ENCODE measurements at places on chromosomes 11 and 22. TPM values are rescaled to one million over a fixed set of nuclear protein-coding genes. Genes with fewer than 3 reads are reported as not detected.
A peak's percentile ranks its signal among the peaks of the same experiment; 100 is the strongest.

GRCh38 chr22:37112084-37112728 lies 2.7 kb upstream of the TMPRSS6 start:
- no peak overlapping the region for H3K4me3 ChIP-seq
- no peaks in the 10 kb centered on the region for H3K4me1 ChIP-seq
- no peak for DNase-seq
- H3K36me3 ChIP-seq: no peaks in the 10 kb centered on the region
- peaks cover 61% of the 10 kb centered on the region for H3K27me3 ChIP-seq

ESAM gene
- 29.7 TPM for total RNA-seq

GRCh38 chr11:80960381-80961029 lies 1519.7 kb upstream of the TENM4 start:
- H3K36me3 ChIP-seq: no peaks in the 10 kb centered on the region
- H3K27ac ChIP-seq: no peak overlapping the region
- no peaks in the 10 kb centered on the region for H3K4me1 ChIP-seq
- H3K27me3 ChIP-seq: no peaks in the 10 kb centered on the region

GRCh38 chr11:97657852-97658251 lies 1268.0 kb downstream of the JRKL start:
- no peaks in the 10 kb centered on the region for H3K36me3 ChIP-seq
- H3K4me3 ChIP-seq: no peak overlapping the region
- no peaks in the 10 kb centered on the region for H3K4me1 ChIP-seq
- no peak for DNase-seq

GRCh38 chr11:111137846-111138245 lies 107.7 kb upstream of the POU2AF2 start:
- no peak overlapping the region for H3K27ac ChIP-seq
- no peak overlapping the region for H3K4me3 ChIP-seq
- no peaks in the 10 kb centered on the region for H3K27me3 ChIP-seq
- no peaks in the 10 kb centered on the region for H3K36me3 ChIP-seq
- DNase-seq: no peak

GRCh38 chr22:41776381-41776780 lies 24.1 kb upstream of the CCDC134 start:
- H3K27me3 ChIP-seq: no peaks in the 10 kb centered on the region
- H3K4me1 ChIP-seq: no peaks in the 10 kb centered on the region
- no peak overlapping the region for H3K4me3 ChIP-seq

DNA sequence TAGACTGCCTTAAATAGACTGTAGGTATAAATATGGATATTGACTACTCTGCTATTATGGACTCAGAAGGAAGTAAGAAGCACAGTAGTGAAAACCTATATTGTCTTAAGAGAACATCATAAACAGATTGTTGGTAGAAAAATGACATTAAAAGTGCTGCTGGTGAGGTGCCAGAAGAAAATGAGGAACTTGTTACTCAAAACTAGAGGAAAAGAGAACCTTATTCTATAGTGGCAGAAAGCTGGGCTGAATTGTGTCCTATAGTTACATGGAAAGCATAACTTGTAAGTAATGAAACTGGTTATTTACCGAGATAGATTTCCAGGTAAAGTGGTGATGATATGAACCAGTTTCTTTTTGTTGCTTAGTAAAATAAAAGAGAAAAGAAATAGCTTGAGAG lies 109.7 kb upstream of the CTSC start:
- H3K27ac ChIP-seq: no peak overlapping the region
- no peak for DNase-seq
- H3K4me3 ChIP-seq: no peak overlapping the region
- no peaks in the 10 kb centered on the region for H3K4me1 ChIP-seq

- peaks cover 13% of the 10 kb centered on the region for H3K4me1 ChIP-seq
- DNase-seq: no peak
- no peak overlapping the region for H3K27ac ChIP-seq
- H3K27me3 ChIP-seq: no peaks in the 10 kb centered on the region
- H3K4me3 ChIP-seq: no peak overlapping the region
These were observed 761.2 kb downstream of the DLG2 start for GRCh38 chr11:84865791-84866535.

DNA sequence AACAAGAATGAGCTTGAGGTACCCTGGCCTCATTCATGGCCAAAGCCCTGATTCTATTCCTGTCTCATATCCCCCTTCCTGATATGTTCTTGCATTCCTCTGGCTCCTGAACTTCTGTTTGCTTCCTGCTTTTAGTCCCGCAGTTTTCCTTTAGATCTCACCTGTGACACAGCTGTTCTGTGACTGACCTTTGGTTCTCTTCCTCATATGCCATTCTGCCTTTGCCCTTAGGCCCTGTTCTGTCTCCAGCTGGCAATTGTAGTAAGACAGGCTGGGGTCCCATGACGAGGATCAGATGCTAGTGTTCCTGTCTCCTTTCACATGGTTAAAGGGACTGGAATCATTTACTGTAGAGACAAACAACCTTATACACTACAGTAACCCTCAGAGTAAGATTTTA lies 59.0 kb upstream of the PDE3B start:
- no peaks in the 10 kb centered on the region for H3K36me3 ChIP-seq
- H3K4me1 ChIP-seq: no peaks in the 10 kb centered on the region
- no peak overlapping the region for H3K4me3 ChIP-seq

TEX12 gene
- total RNA-seq: 0.48 TPM

OR10A2 gene
- total RNA-seq: not detected

DNA sequence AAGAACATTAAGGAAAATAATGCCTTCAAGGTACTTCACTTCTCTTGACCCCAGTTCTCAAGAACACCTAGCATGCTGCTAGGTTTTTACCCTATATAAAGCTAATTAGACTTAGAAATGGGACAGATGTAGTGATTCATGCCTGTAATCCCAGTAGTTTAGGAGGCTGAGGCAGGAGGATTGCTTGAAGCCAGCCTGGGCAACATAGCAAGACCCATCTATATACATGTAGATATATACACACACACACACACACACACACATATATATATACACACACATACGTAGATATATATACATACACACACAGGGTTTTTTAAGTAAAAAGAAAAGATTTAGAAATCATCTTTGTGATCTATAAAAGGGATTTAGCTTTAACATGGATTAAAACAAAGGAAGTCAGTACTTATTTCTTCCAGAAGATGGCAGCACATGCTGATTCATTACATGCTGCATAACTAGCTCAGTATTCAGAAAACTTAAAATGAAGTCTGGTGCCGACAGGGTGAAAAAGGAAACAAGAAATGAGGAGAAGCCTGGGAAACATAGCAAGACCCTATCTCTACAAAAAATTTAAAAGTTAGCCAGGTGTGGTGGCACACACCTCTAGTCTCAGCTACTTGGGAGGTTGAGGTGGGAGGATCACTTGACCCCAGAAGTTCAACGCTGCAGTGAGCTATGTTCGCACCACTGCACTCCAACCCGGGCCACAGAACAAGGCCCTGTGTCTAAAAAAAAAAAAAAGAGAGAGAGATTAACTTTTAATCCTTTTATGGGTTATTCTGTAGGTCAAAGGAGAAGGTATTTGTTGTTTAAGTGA lies 28.5 kb upstream of the RBX1 start:
- no peak overlapping the region for H3K4me3 ChIP-seq
- no peaks in the 10 kb centered on the region for H3K27me3 ChIP-seq
- no peak for DNase-seq
- H3K27ac ChIP-seq: no peak overlapping the region
- H3K4me1 ChIP-seq: no peaks in the 10 kb centered on the region
- H3K36me3 ChIP-seq: peaks cover 81% of the 10 kb centered on the region

BIK gene
- total RNA-seq: not detected

DNA sequence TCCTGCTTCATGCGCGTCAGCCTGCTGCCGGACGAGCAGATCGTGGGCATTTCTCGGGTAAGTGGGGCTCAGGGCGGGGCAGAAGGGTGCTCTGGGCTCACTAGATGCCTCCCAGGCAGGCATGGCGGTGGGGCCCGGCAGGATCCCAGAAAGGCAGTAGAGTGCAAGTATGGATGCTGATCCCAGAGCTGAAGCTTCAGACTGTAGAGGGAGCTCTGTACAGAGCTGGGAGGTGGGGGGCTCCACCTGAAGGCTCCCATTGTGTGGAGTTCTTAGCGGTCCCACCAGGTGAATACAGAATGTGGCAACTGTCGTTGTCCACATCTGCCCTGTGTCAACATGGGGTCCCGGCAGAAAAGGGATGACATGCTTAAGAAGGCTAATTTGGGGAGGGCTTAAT lies 16.5 kb upstream of the RHOD start:
- DNase-seq: no peak
- no peaks in the 10 kb centered on the region for H3K36me3 ChIP-seq
- H3K4me3 ChIP-seq: no peak overlapping the region
- no peaks in the 10 kb centered on the region for H3K4me1 ChIP-seq
- H3K27me3 ChIP-seq: no peaks in the 10 kb centered on the region

C11orf16 gene
- total RNA-seq: not detected

DNA sequence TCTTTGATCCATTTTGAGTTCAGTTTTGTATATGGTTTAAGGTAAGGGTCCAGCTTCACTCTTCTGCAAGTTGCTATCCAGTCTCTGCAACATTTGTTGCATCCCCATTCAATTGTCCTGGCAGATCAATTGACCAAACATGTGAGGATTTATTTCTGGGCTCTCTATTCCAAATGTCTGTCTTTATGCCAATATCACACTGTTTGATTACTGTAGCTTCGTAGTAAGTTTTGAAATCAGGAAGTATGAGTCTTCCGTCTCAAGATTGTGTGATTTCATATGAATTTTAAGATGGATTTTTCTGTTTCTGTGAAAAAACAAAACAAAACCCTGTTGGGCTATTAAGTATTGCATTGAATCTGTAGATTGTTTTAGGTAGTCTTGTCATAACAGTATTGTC lies 17.0 kb downstream of the APLP2 start:
- no peaks in the 10 kb centered on the region for H3K36me3 ChIP-seq
- H3K27ac ChIP-seq: no peak overlapping the region

SCGB1A1 gene
- total RNA-seq: not detected

ASPHD2 gene
- total RNA-seq: 0.24 TPM

- H3K27ac ChIP-seq: no peak overlapping the region
- peak; percentile 46 for DNase-seq
- peaks cover 5% of the 10 kb centered on the region for H3K4me1 ChIP-seq
- H3K4me3 ChIP-seq: no peak overlapping the region
These were observed 9.7 kb downstream of the TSPAN32 start for GRCh38 chr11:2311353-2312133.

DNA sequence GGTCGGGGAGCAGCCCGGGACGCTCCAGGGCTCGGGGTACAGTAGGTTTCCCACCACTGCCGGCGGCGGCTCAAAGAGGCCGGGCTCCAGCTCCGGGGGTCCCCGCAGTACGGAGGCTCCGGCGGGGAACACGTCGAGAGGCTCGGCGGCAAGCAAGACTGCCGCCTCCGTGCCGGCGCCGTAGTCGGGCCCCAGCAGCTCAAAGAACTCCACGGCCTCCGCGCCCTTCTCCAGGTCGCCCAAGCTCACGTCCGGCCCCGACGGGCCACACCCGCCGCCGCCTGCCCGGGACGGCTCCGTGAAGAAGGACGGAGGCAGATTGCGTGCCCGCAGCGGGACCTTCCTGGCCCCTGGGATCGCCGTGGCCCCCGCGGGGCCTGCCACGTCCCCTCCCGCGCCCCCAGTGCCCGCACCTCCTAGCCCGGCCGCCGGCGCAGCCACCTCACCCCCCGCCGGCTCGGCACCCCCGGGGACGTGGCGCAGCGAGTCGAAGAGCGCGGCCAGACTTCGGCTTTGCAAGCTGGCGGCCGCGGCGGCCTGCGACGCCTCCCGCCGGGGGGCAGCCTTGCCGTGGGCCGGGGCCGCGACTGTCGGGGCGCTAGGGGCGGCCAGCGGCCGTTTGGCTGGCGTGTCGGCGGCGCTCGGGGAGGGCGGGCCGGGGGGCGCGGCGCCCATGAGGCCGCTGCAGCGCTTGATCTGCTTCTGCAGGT lies 775 bp downstream of the FAM181B start:
- peaks cover 44% of the 10 kb centered on the region for H3K27me3 ChIP-seq
- no peaks in the 10 kb centered on the region for H3K36me3 ChIP-seq
- DNase-seq: peak; percentile 45
- no peaks in the 10 kb centered on the region for H3K4me1 ChIP-seq
- peak overlapping the region; percentile 56 for H3K4me3 ChIP-seq
- H3K27ac ChIP-seq: no peak overlapping the region

GRCh38 chr11:46604796-46605195 lies 11.0 kb upstream of the AMBRA1 start:
- peaks cover 7% of the 10 kb centered on the region for H3K36me3 ChIP-seq
- DNase-seq: no peak
- H3K4me1 ChIP-seq: peaks cover 7% of the 10 kb centered on the region
- H3K27ac ChIP-seq: no peak overlapping the region
- H3K27me3 ChIP-seq: no peaks in the 10 kb centered on the region

DNA sequence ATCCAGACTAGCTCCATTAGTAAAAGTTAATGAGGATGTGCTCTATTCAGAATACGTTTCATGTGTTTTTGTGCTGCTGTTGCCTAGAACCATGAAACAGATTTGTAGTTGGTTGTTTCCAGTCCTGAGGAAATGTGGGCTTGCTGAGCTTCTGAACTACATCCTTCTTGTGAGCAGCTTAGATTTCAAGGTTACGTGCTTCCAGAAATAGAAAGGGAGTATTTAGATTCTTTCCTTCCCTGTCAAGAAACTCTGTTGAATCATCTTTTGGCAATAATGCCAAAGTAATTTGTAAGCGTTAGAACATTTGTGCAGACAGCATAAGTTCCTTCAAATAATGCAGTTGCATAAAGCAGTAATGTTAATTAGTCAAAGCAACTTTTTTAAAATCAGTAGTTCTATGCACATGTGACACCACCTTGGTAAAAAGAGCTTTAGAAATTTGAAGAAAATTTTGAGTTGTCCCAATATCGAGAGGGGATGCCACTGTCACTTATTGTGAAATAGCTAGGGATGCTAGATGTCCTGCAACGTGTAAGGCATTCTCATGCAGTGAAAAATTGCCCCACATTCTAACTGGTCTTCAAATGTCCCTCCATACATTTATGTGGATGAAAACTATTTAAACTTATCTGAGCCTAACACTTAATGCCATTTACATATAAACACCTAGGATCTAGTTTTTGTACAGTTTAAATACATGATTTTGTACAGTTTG lies 169.6 kb downstream of the ETS1 start:
- H3K27me3 ChIP-seq: no peaks in the 10 kb centered on the region
- H3K4me1 ChIP-seq: peaks cover 21% of the 10 kb centered on the region
- peak overlapping the region; percentile 62 for H3K27ac ChIP-seq
- no peaks in the 10 kb centered on the region for H3K36me3 ChIP-seq
- H3K4me3 ChIP-seq: no peak overlapping the region

MS4A3 gene
- total RNA-seq: not detected

DNA sequence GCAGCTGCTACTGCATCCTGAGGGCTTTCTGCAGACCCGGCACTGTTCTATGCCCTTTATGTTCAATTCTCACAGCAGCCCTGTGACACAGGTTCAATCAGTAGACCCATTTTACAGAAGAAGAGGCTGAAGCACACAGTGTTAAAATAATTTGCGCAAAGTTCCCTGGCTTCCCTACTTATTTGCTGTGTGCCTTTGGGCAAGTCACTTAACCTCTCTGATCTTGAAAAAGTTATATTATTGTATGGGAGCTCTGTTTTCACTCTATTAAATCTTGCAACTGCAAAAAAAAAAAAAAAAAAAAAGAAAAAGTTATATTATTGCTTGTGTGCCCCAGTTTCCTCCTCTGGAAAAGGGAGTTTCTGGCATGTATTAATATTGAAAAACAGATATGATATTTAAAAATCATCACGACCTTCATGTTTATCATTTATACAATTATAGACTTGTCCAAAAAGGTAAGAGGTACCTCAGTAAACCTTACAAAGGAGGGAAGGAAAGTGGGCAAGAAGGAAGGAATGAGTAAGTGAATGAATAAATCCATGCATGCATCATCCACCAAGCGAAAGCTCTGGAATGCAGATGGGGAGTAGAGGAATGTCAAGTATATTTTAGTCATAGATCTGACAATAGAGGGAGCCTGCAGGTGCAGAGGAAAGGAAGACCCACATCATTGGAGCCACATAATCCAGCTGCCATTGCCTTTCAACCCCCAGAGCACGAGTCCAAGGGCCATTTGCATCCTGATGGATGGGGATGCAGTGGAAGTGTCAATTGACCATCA lies 21.2 kb upstream of the ISX start:
- DNase-seq: no peak
- no peak overlapping the region for H3K4me3 ChIP-seq
- H3K27ac ChIP-seq: no peak overlapping the region
- H3K4me1 ChIP-seq: no peaks in the 10 kb centered on the region
- peaks cover 10% of the 10 kb centered on the region for H3K27me3 ChIP-seq
